Placental epithelial cell (primary cell): ENCODE measurements at places on chromosomes 3 and 15. TPM values are rescaled to one million over a fixed set of nuclear protein-coding genes. Genes with fewer than 3 reads are reported as not detected.

The CSK gene
- total RNA-seq = 20.3 and 27.1 TPM in 2 replicates

The TF gene
- under 0.01 TPM in 1 of 2 replicates, not detected in the other for total RNA-seq

The KIF7 gene
- 8.4 and 8.6 TPM in 2 replicates for total RNA-seq

The NOX5 gene
- total RNA-seq = 0.22 and 0.39 TPM in 2 replicates

The CKMT1A gene
- 1.6 and 2.3 TPM in 2 replicates for total RNA-seq

The PRSS50 gene
- 0.54 and 4.3 TPM in 2 replicates for total RNA-seq

The CYP1A2 gene
- total RNA-seq = not detected in 2 replicates

The POTEB3 gene
- total RNA-seq = not detected in 2 replicates

The GRM2 gene
- under 0.01 and 0.11 TPM in 2 replicates for total RNA-seq

The BSN gene
- under 0.01 and 0.11 TPM in 2 replicates for total RNA-seq

The SLC9A9 gene
- under 0.01 and 0.43 TPM in 2 replicates for total RNA-seq

The GOLGA8T gene
- not detected in 2 replicates for total RNA-seq

The CTXN2 gene
- total RNA-seq = not detected in 2 replicates

The GXYLT2 gene
- total RNA-seq = 0.65 and 0.79 TPM in 2 replicates

The HYAL2 gene
- total RNA-seq = 89.9 and 110 TPM in 2 replicates
